ENCODE measurements at places on chromosomes 11 and 22.

DNA sequence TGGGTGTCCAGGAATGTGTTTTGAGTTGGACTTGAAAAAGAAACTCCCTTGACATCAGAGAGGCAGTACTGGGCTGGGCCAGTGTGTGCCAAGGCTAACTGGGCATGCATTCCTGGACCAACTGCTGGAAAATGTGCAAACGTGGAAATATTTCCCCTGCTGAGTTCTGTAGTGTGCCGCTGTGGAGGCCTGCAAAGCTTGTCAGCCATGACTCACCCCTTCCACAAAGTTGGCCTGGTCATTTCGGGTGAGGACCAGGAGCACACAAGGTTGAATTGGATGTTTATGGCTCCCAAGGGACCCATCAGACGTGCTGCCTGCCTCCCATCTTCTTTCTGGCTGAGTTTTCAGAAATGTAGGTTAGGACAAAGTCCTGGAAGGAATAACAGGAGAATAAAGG lies 513.1 kb downstream of the MIAT start:
- H3K4me1 ChIP-seq: no peaks in the 10 kb centered on the region
- H3K36me3 ChIP-seq: no peaks in the 10 kb centered on the region
- H3K4me3 ChIP-seq: no peak overlapping the region
- peaks cover 16% of the 10 kb centered on the region for H3K27me3 ChIP-seq

DNA sequence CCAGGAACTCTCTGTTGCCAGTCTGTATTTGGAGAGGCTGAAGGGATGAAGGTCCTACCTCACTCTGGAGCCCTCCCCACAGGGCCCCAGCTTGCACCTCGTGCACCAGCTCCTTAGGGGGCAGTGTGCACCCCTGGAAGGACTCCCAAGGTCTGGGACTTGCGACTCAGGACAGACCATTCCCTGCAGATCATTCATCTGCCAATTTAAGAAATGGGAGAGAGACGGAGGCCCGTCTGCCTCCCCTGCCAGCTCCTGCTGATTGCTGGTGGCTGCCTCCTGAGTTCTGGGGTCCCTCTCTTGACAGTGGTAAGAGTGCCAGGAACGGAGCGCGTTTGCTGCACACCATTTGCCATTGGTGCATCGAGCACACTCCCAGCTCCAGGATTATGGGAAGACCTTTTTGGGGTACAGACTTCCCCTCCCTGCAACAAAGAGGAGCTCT lies 27.4 kb upstream of the MALAT1 start:
- H3K4me1 ChIP-seq: peaks cover 37% of the 10 kb centered on the region
- no peak for DNase-seq
- peak overlapping the region; percentile 66 for H3K4me3 ChIP-seq
- no peaks in the 10 kb centered on the region for H3K27me3 ChIP-seq
- peak overlapping the region; percentile 91 for H3K27ac ChIP-seq
- H3K36me3 ChIP-seq: no peaks in the 10 kb centered on the region

GRCh38 chr11:124839128-124839971 lies 25.9 kb upstream of the ROBO3 start:
- H3K36me3 ChIP-seq: no peaks in the 10 kb centered on the region
- H3K27ac ChIP-seq: no peak overlapping the region
- H3K4me1 ChIP-seq: peaks cover 16% of the 10 kb centered on the region

DNA sequence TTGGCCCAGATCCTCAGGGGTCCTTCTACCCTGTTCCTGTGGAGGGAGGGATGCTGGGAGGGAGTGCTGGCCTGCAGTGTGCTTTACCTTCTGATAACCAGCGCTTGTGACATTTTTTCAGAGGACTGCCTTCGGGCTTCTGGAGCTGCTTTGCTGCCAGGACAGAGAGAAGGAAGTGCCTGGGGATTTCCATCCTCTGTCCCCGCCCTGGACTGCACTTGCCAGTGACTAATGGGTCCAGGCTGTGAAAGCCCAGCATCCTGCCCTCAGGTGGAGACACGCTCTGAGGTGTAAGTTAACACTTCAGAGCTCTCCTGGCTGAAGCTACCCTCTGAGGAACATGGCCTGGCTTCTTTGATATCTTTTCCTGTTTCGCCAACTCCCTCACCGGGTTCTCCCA lies 158.7 kb upstream of the SYT13 start:
- no peak overlapping the region for H3K27ac ChIP-seq
- H3K27me3 ChIP-seq: peaks cover 24% of the 10 kb centered on the region
- H3K4me1 ChIP-seq: no peaks in the 10 kb centered on the region
- no peak for DNase-seq
- H3K4me3 ChIP-seq: no peak overlapping the region

DNA sequence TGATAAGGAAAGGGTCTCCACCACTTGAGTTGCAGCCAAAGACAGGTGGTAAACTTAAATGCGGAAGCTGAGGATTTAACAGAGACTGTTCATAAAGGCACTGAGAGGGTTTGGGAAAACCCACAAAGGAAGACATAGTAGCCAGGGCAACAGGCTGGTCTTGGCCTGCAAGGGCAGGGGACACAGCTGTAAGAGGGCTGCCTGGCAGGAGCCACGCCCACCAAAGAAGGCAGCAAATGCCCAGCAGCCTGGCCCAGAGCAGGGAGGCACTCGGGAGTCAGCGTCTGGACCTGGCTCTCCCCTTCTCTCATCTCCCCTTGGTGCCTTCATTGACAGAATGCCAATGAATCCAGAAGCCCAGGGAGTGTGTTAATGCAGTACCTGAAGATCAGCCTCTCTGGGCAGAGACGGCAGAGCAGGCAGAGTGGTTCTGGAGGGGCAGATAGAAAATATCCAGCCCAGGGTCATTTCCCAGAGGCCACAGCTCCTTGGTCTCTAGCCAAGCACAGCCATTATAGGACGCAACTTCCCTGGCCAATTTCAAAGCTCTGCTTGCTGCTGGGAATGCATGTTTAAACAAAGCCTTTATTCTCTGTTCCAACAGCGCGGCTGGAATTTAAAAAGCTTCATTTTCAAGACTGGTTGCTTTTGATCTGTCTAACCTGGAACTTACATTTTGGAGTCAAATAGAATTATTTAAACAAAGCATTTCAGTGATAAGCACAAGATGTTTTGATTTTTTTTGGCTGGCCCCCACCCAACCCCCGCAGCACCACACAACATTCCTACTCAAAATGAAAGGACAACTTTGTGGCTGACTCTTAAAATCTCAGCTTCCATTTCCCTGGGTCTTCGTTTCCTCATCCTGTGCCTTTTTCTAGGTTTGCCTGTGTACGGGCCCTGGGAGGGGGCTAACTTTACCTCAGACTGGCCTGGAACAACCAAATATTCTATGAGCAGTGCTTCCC lies 125.6 kb upstream of the LMO1 start:
- H3K27me3 ChIP-seq: no peaks in the 10 kb centered on the region
- no peak overlapping the region for H3K4me3 ChIP-seq
- no peaks in the 10 kb centered on the region for H3K36me3 ChIP-seq
- no peak overlapping the region for H3K27ac ChIP-seq
- no peak for DNase-seq

Data from activated B cell treated with CpG ODN at 0.5 μM for 24 hours (primary cell).